ENCODE measurements at places on chromosomes 16 and 17. TPM values are rescaled to one million over a fixed set of nuclear protein-coding genes. Genes with fewer than 3 reads are reported as not detected.

DNA sequence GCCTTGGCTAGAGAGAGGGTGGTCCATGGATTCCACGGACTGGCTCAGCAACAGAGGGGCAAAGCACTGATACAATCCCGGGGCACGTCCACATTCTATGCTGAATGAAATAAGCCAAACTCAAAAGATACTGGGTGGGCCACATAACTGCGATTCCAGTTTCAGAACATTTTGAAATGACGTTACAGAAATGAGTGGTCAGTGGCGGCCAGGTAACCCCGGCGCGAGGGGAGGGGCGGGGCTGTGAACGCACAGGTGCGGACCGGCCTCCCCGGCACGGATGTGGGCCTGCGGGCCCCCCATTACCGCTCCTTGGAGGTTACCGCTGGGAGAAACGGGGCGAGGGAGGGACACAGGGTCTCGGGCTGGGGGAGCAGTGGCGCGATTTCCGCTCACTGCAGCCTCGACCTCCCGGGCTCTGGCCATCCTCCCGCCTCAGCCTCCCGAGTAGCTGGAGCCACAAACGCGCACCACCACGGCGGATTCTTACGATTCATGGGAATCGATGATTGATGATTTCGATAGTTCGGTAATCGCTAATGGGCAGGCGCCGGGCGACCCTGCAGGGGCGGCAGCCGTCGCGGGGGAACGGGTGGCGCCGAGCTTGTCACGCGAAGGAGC lies 559 bp downstream of the MVD start:
- DNase-seq, result peak; percentile 49

- no peak for DNase-seq
Observed at GRCh38 chr17:10041916-10042588, 137.0 kb upstream of the RCVRN start.

- peak; percentile 37 for DNase-seq
Observed at GRCh38 chr16:84294531-84295142, at the start of gene WFDC1. Gene WFDC1 (plus strand): TSS chr16:84294878. CDS start chr16:84294972, 94 bp downstream.

DNA sequence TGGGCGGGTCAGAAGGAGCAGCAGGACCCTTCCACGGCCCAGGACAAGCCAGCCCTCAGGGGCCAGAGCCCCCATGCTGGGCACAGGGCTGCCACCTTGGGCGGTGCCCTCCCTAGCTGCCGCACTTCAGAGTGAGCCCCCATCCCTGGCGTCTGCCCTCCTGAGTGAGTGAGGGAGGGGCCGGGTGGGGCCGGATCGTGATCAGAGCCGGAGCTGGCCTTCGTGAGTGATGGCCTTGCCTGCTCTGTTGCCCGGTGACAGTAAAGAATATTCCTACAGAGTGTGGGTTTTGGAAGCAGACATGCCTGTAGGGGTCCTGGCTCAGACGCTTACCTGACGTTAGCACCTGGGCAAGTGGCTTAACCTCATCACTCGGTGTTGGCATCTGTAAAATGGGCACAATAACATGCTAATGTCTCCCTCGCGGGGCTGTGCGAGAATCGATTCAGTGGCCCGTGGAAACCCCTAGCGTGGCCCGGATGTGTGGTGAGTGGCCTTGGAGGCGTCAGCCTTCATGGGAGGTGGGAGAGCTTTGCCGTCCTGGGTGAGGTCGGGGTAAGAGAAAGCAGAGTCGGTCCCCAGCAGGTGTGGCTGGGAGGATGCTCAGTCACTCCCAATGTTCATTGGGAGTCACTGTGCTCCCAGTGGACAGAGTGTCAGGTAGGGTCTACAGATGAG lies 26.1 kb downstream of the JPH3 start:
- no peak for DNase-seq

DNA sequence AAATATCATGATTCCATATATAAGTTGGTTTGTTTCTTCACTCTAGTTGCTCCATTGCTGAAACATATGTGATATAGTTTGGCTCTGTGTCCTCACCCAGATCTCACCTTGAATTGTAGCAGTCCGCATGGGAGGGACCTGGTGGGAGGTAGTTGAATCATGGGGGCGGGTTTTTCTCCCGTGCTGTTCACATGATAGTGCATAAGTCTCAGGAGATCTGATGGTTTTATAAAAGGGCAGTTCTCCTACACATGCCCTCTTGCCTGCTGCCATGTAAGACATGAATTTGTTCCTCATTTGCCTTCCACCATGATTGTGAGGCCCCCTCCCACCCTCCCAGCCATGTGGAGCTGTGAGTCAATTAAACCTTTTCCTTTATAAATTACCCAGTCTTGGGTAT lies 915.5 kb downstream of the KCNJ2 start:
- DNase-seq, result no peak

DNA sequence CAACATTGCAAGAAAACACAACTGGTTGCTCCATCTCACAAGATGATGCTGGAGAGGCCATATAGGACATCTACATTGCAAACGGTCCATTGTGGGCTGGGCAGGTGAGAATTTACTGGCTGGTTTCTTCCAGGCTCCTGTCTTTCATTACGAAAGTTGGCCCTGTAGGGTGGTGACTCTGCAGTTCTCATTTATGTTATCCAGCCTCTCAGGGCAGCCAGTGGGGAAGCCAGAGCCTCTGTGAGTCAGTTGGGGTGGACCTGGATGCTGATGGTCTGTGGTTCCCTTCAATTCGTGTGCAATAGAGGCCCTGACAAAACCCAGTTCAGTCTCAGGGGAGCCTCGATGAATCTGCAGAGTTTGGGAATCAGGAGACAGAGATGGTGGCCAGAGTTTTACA lies 341.0 kb upstream of the CCL2 start:
- no peak for DNase-seq

GRCh38 chr17:21288571-21289017 lies 4.1 kb downstream of the MAP2K3 start:
- no peak for DNase-seq

- DNase-seq, result no peak
Observed at GRCh38 chr16:86040496-86040895, 141.5 kb downstream of the IRF8 start.

DNA sequence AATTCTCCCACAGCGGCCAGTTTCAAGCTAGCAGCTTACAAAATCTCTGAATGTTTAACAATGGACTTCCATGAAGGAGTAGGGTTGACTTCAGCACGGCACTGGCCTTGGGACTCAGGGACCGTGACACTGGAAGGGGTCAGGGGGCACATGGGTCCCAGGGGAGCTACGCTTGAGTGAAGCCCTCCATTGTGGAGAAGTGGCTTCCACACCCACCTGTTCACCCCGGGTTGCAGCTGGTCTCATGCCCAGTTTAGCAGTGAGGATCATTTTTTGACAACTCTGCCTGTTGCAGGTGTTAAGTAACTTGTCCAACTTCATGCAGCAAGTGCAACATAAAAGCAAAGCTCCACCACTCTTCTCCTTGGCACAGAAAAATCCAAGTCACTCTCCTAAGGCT lies 510.2 kb downstream of the CDH13 start:
- no peak for DNase-seq

DNA sequence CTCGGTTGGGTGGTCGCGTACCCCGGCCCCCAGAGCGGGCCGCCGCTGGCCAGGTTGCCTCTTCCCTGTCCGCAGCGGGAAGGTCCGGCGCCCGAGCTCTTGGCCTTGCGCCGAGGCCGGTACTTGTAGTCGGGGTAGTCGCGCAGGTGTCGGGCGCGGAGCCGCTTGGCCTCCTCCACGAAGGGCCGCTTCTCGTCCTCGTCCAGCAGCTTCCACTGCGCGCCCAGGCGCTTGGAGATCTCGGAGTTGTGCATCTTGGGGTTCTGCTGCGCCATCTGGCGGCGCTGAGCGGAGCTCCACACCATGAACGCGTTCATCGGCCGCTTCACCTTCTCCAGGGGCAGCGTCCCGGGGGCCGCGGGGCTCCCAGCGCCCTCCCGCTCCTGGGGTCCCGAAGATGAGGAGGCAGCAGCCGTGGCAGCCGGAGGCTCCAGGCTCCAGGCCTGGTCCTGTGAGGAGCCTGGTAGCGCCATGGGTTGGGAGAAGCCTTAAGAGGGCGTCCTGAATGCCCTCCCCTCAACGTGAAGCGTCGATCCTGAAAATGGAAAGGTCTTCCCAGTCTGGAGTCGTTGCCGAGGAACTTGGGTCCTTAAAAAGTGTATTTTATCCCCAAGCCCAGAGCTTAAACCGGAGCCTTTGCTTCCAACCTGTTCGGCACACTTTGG lies 558 bp downstream of the SOX15 start:
- DNase-seq, result peak; percentile 94

DNA sequence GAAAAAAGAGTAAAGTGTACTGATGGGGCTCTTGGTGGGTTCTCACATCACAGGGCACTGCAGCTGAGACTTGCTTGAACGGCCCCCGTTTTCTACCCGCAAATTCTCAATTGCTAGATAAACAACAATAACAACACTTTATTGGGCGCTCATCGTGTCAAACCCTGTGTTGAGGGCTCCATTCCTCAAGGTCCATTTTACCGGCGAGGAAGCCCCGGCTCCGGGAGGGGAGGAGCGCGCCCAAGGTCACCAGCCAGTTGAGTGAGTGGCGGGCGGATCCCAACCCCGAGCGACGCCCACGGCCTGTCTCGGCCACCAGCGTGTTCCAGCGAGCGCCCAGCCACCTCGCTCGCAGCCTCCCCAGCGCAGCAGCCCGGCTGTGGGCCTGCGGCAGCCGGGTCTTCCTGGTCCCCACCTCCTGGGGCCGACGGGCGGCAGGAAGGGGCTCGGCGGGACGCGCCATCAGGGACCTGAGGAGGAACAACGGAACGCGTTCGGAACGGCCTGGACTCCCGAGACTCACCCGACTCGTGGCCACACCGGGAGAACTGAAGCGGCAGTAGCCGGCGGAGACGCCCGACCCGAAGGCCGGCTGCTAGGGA lies 373 bp downstream of the CMC2 start:
- DNase-seq, result no peak

GRCh38 chr17:20096430-20096829 lies 87.3 kb downstream of the SPECC1 start:
- no peak for DNase-seq

Gene HOXB3
- total RNA-seq, result not detected

Gene TELO2
- 58.4 TPM for total RNA-seq

Gene RAB11FIP4
- total RNA-seq, result 10.2 TPM

Gene KRT37
- not detected for total RNA-seq

Gene HSD11B2
- 1.6 TPM for total RNA-seq

Gene SPOP
- total RNA-seq, result 29.5 TPM

Gene MYCBPAP
- 3.8 TPM for total RNA-seq

Gene SCARF1
- 1.1 TPM for total RNA-seq

Gene SBK1
- total RNA-seq, result 16.4 TPM

Gene BBS2
- total RNA-seq, result 64.5 TPM
